ENCODE measurements at places on chromosomes 4 and X. TPM values are rescaled to one million over a fixed set of nuclear protein-coding genes. Genes with fewer than 3 reads are reported as not detected.

The TLR10 gene
- 1.1 TPM for total RNA-seq

The IL2 gene
- not detected for total RNA-seq

The SSX2B gene
- not detected for total RNA-seq

The DUSP9 gene
- total RNA-seq: not detected

The EGFL6 gene
- total RNA-seq: 0.60 TPM

The TIGD4 gene
- total RNA-seq: 0.32 TPM

The RTL3 gene
- total RNA-seq: 0.87 TPM

The LEF1 gene
- total RNA-seq: 19.1 TPM

The TMPRSS11F gene
- not detected for total RNA-seq

The GYPB gene
- 1.5 TPM for total RNA-seq

DNA sequence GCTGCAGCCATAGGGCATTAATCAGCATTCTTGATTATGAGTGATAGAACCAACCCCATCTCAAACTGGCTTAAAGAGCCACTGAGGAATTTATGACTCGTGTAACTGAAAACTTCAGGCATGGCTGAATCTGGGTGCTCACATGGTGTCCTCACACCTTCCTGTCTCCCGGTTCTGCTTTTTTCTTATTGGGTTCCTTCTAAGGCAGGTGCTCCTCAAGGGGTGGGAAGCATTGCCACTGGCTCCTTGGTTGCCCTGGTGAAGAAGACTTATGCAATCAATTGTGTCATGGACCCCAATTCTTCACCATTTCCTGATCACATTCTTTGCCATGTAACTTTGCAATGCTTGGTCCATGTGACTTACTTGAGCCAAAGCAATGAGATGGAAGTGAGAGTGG lies 4.3 kb upstream of the ZCCHC4 start:
- no peaks in the 10 kb centered on the region for H3K36me3 ChIP-seq
- DNase-seq: no peak
- H3K27me3 ChIP-seq: no peaks in the 10 kb centered on the region
- no peaks in the 10 kb centered on the region for H3K4me1 ChIP-seq

DNA sequence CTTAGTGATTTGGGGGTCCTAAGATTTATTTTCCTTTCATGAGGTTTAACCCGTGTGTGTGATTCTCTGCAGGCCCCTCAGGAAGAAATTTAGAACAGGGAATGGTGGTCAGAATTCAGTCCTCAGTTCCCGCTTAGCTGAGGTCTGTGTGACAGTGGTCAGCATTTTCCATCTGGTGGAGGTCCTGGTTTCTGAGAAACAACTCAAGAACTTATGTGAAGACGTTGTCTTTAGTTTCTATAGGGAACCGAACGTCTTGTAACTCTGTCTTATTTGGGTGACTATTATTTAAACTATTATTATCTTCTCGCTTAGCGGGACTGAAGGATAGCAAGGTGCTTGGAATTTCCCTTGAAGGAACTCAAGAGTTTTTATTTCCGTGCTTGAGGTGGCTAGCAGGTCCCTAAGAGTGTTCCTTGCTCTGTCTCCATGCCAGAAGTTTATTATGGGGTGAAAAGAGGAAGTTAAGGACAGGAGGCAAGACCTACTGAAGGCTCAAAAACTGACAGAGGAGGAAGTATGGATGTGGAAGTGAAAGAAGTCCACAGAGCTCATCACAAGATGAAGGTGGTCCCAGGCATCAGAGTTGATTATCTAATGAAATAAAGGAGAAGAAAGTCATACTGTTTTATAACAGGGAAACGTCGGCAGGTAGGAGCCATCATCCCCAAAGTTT lies 9.4 kb downstream of the MGST2 start:
- peaks cover 7% of the 10 kb centered on the region for H3K36me3 ChIP-seq
- no peak overlapping the region for H3K27ac ChIP-seq
- no peaks in the 10 kb centered on the region for H3K27me3 ChIP-seq
- no peak for DNase-seq

GRCh38 chr4:79141530-79141929 lies 184.3 kb downstream of the NAA11 start:
- DNase-seq: no peak
- H3K4me3 ChIP-seq: no peak overlapping the region
- H3K27ac ChIP-seq: no peak overlapping the region
- no peaks in the 10 kb centered on the region for H3K4me1 ChIP-seq

GRCh38 chr4:41535911-41536371 lies 2.0 kb upstream of the LIMCH1 start:
- no peak for DNase-seq
- H3K4me3 ChIP-seq: no peak overlapping the region
- no peaks in the 10 kb centered on the region for H3K36me3 ChIP-seq
- no peaks in the 10 kb centered on the region for H3K27me3 ChIP-seq
- H3K27ac ChIP-seq: no peak overlapping the region

DNA sequence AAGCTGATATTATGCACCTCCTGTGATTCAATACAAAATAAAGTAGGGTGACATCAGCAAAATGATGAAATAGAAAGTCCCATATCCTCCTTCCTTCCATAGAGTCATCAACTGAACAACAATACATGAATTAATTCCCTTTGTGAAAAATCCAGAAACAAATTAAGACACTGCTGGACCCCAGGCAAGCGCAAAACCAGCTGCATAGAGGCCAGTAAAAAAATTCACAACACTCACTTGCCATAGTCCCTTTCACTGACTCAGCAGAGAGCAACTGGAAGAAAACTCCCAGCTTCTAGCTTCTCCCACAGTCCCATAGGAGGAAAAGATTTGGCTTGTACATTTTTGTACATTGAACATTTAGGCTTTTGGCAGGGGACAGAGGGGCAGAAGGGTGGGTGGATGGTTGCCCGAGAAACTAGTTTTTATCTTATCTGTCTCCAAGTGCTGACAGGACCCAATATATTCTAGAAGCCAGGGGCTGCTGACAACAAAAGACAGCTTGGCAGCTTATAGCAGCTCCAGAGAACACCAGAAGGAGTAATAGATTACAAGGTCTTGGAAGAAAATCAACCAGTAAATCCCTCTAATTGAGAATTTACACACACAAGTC lies 124.6 kb downstream of the NDST3 start:
- no peaks in the 10 kb centered on the region for H3K27me3 ChIP-seq
- no peaks in the 10 kb centered on the region for H3K36me3 ChIP-seq
- H3K4me3 ChIP-seq: no peak overlapping the region
- no peak overlapping the region for H3K27ac ChIP-seq
- H3K4me1 ChIP-seq: no peaks in the 10 kb centered on the region

- no peaks in the 10 kb centered on the region for H3K4me1 ChIP-seq
- H3K36me3 ChIP-seq: no peaks in the 10 kb centered on the region
- DNase-seq: no peak
- H3K4me3 ChIP-seq: no peak overlapping the region
Measured at GRCh38 chrX:43974741-43975465, 1.7 kb upstream of the NDP start.

DNA sequence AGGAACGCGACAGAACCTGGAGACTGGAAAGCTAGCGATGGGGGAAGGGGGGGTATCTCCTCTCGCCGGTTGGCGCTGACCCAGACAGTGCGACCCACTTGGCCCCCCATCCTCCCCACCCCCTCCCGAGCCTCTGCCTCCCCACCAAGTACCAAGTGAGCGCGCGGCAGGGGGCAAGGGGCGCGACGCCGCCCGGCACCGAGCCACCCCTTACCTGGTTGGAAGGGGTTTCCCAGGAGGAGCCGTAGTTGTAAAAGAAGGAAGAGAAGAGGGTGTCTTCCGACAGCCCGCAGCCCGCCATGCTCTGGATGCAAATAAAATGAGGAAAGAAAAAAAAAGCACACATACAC lies 112.2 kb downstream of the DHX15 start:
- H3K27me3 ChIP-seq: no peaks in the 10 kb centered on the region
- no peak for DNase-seq

- H3K27me3 ChIP-seq: no peaks in the 10 kb centered on the region
- H3K27ac ChIP-seq: no peak overlapping the region
- H3K4me3 ChIP-seq: no peak overlapping the region
- no peak for DNase-seq
- H3K4me1 ChIP-seq: no peaks in the 10 kb centered on the region
Measured at GRCh38 chrX:155666741-155667140, 54.0 kb upstream of the TMLHE start.

GRCh38 chr4:12924728-12925320 lies 559.3 kb downstream of the RAB28 start:
- no peaks in the 10 kb centered on the region for H3K4me1 ChIP-seq
- DNase-seq: no peak
- H3K4me3 ChIP-seq: no peak overlapping the region
- H3K27ac ChIP-seq: no peak overlapping the region
- H3K27me3 ChIP-seq: no peaks in the 10 kb centered on the region

DNA sequence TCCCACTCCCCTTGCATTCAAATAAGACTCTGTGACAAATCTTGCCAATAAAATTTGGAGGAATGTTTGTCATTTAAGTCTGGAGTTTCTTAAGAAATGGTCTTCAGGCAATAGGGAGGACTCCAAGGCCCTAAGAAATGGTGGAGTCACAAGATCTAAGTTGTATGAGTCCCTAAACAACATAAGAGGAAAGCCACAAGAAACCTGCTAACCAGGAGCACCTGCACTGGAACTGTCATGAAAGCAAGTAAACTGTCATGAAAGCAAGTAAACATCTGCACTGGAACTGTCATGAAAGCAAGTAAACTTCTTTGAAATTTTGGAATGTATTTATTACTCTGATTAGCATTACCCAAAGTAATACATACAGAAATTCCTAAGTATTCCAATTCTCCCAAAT lies 3.5 kb downstream of the CNOT6L start:
- H3K27me3 ChIP-seq: no peaks in the 10 kb centered on the region
- no peak overlapping the region for H3K4me3 ChIP-seq
- no peak overlapping the region for H3K27ac ChIP-seq
- no peak for DNase-seq
- H3K36me3 ChIP-seq: no peaks in the 10 kb centered on the region
- H3K4me1 ChIP-seq: peaks cover 2% of the 10 kb centered on the region

DNA sequence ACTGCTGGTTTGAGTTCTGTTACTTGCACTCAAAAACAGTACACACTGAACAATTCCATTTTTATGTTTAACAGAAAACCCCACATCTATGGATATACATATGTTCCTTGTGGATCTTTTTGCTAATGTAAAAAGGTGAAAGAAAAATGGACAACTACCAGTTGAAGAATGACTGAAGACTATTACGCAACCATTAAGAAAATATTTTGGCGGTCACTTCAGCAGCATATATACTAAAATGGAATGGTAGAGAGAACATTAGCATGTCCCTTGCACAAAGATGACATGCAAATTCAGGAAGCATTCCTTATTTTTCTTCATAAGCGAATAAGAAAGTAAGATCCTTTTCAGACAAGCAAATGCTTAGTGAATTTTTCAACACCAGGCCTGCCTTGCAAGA lies 84.6 kb upstream of the FMR1 start:
- no peaks in the 10 kb centered on the region for H3K27me3 ChIP-seq
- no peaks in the 10 kb centered on the region for H3K36me3 ChIP-seq
- H3K27ac ChIP-seq: no peak overlapping the region
- no peak overlapping the region for H3K4me3 ChIP-seq
- no peak for DNase-seq
- H3K4me1 ChIP-seq: no peaks in the 10 kb centered on the region

- no peaks in the 10 kb centered on the region for H3K36me3 ChIP-seq
- H3K4me3 ChIP-seq: no peak overlapping the region
- DNase-seq: no peak
- H3K27me3 ChIP-seq: no peaks in the 10 kb centered on the region
- H3K4me1 ChIP-seq: no peaks in the 10 kb centered on the region
Measured at GRCh38 chr4:56324011-56324610, 63.2 kb downstream of the AASDH start.

- no peak overlapping the region for H3K4me3 ChIP-seq
- peaks cover 7% of the 10 kb centered on the region for H3K4me1 ChIP-seq
- no peaks in the 10 kb centered on the region for H3K36me3 ChIP-seq
Measured at GRCh38 chr4:37661772-37662171, 24.4 kb downstream of the RELL1 start.

GRCh38 chrX:29948653-29949052 lies 266.7 kb upstream of the MAGEB2 start:
- no peak for DNase-seq
- H3K4me3 ChIP-seq: no peak overlapping the region
- H3K36me3 ChIP-seq: no peaks in the 10 kb centered on the region
- H3K4me1 ChIP-seq: no peaks in the 10 kb centered on the region

All from aorta (tissue), 5 donors.